ENCODE measurements at places on chromosomes 4 and X. TPM values are rescaled to one million over a fixed set of nuclear protein-coding genes. Genes with fewer than 3 reads are reported as not detected.
A peak's percentile ranks its signal among the peaks of the same experiment; 100 is the strongest.

GRCh38 chr4:26372525-26373172, 51.8 kb downstream of the RBPJ start:
- DNase-seq = peak; percentile 64

DNA sequence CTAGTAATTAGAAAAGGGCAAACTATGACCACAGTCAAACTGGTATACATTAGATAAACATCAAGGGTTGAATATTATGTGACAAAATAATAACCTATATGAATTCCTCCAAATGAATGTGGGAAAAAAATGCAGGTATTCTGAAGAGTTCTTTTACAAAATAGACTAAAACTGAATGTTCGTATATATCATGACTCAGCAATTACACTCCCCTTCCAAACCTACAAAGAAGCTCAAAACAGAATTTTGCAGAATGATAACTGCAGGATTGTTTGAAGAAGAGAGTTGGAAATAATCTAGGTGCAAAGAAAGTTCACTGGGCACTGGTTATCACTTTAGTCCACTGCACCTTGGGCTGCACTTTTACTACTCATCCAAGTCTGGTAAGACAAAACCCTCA, 134.1 kb downstream of the GABRG1 start:
- DNase-seq = no peak

DNA sequence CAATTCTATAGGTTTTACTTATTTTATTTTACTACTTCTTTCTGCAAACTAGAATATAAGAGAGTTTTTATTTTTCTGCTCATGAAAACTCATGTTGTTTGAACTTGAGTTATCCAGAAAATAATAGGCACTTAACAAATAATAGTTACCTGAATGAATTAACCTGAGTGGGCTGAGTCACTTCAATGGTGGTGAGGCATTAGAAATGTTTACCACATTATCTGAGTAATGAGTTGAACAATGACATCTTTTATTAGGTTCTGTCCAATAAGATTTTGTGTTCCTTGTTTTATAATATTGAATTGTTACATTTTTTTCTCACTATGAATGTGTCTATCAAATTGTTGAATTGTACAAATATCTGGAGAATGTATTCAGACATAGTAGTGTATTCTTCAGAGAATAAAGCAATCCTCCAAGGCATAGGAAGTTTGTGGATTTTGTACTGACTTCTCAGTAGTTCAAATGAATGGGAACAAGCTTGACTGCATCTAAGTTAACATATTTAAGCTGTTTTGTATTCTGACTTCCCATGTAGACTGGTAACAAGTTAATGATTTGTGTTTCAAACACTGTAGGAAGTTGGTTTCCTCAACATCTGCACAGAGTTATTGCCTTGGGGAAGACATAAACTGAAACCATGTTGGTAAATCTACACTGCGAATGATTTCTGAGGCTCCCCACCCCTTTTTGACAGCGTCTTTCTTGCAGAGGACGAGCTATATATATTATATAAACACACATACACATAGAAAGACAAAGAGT, 1808.9 kb upstream of the TENM3 start:
- DNase-seq = no peak

DNA sequence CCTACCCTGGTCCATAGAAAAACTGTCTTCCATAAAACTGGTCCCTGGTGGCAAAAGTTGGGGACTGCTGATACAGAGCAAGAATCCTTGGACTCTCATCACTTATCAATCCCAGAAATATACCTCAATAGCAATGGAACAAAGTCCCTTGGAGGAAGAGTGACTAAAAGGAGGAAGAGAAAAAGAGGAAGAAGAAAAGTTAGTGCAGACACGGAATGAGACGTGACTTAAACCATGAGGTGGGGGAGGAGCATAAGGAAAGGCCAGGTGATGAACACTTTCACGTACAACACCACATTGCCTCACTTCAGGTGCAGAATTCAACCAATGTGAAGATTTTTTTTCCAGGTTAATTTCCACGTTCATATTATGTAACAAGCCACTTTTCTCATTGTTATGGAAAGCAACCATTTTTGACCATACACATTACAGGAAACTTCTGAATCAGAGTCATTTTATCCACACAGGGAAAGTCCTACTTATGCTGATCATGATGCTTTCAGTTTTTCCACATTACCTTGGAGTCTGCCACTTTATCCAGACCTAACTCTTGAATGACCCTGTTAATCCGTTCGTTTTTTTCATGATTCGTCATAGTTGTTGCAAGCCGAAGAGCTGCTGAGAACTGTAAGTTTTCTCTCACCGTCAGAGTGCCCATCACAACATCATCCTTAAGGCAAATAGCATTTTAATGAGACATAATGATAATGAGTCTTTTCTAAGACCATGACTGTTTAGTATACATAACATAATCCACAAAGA, 27.7 kb downstream of the ABCG2 start:
- no peak for DNase-seq

The CFP gene
- polyA plus RNA-seq = 1.1 TPM

- no peak for DNase-seq
These were observed 36.3 kb downstream of the OPHN1 start for GRCh38 chrX:68396953-68397352.

DNA sequence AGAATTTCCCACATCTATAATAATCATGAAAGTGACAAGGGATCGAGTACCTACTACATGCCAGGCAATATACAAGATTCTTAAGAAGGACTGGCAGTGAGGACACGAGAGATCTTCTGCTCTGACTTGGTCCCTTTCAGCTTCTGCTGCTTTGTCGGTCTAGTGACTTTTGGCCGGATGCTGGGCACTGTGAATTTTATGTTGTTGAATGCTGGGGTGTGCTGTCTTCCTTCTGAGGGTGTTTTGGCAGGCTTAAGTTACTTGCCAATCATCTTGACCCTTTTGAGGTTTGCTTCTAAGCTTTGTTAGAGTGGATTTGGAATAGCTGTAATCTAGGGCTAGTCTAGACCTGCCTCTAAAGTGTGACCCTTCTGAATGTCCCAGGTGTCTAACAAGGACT, 23.5 kb downstream of the NAT8L start:
- no peak for DNase-seq

- peak; percentile 71 for DNase-seq
These were observed 4.3 kb upstream of the SLC26A1 start for GRCh38 chr4:997375-998071.

DNA sequence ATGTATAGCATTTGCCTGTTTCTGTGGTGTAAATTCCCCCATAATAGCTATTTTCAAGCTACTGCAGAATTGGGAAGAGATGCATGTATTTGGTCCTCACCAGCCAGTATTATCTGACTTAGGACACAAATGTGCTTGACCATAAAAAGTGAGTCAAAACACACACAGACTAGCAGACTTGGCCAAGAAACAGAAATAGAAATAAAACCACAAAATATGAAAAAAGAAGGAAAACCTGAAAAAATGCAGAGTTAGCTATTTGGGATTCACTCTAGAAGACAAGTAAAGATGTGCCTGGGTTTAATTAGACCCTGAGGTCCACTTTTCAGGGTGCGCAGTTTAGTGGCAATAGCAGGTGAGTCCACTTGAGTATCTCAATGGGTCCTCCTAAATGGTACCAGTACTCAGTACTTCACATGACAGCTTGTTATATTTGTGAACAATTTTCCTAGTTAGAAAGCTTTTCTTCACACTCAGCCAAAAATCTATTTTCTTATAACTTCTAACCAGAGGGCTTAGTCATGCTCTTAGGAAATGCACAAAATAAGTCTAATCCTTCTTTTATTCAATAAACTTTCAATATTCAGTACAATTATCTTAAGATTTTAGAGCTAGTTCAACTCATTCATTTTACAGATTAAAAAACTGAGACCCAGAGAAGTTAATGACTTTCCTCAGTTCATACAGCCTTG, 108.7 kb upstream of the JADE1 start:
- no peak for DNase-seq

GRCh38 chr4:150948710-150949109, 66.4 kb downstream of the LRBA start:
- no peak for DNase-seq

DNA sequence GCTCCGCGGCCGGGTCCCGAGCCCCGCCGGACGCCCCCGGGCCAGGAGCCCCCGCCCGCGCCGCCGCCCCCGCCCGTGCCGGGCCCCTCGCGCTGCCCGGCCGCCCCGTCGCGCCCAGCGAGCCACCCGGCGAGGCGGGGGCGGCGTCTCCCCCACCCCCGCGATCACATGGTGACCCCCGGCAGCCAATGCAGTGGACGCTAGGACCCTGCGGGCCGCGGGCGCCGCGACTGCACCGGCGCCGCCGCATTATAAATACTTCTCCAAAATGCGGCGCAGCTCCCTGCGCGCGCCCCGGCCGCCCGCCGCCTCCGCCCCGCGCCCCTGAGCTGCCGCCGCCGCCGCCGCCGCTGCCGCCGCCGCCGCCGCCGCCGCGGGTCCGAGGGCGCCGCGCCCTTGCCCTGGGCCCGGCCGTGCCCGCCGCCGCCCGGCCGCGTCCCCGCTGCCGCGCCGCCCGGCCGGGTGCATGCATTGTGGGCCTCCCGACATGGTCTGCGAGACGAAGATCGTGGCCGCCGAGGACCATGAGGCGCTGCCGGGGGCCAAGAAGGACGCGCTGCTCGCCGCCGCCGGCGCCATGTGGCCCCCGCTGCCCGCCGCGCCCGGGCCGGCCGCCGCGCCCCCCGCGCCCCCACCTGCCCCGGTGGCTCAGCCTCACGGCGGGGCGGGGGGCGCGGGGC, at the start of gene NAT8L:
TSS of gene NAT8L (plus strand) at position 282 of the 680 bp plus-strand sequence. CDS start at position 467, 185 bp downstream.
- DNase-seq = peak; percentile 93

- DNase-seq = no peak
These were observed 62.7 kb upstream of the PGM2 start for GRCh38 chr4:37763831-37764230.

The WDR45 gene
- polyA plus RNA-seq = 67.6 TPM

DNA sequence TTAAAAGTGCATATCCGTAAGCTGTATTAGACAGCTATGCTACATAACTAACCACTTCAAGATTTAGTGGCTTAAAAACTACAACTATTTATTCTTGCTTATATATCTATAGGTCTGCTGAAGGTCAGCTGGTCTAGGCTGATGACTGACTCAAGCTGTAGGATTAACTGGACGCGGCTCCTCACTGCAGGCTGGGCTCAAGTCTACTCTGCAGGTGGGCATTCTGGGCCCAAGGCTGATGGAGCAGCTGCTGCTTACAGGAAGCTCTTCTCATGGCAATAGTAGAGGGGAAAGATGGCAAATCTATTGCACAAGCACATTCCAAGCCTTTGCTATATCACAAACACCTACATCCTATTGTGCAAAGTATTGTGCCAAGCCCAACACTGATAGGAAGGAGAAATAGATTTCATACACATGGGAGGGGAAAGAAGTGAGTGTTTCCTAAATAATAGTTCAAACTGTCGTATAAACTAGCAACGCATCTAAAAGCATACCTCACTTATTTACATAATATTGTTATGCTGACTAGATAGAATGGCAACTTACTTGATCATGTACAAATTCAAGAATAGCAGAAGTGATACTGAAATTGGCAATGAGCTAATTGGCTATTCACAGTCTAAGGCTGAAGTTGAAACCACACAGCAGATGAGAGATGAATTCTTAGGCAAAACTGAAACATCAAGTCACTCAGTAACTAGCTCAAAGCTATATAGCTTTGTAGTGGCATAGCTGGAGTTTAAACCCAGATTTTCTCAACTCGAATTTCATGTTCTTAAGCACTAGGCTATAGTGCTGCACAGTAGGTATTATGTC, 263.8 kb downstream of the NKX6-1 start:
- no peak for DNase-seq

DNA sequence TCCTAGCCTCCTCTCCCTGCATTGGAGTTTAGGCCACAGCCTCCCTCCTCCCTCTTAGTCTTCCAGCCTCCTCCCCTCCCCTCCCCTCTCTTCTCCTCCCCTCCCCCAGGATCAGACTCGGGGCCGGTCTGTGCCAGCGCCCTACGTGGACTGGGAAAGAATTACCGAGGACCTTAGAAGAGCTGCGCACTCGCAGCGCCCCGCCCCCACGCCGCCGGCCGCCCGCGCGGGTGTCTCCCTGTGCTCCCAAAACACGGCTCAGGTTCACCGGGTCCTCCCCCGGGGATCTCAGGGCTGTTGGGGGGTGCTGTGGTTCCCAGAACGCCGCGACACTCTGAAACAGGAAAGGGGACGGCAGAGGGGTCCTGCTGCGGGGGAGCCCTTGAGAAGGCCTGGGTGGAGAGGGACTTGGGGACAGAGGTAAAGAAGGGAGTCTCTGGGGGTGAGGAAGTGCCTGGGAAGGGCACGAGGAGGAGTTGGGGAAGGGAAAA, 122.3 kb upstream of the TBL1X start:
- peak; percentile 89 for DNase-seq

- DNase-seq = no peak
These were observed 14.2 kb downstream of the ATOH1 start for GRCh38 chr4:93842601-93843252.

DNA sequence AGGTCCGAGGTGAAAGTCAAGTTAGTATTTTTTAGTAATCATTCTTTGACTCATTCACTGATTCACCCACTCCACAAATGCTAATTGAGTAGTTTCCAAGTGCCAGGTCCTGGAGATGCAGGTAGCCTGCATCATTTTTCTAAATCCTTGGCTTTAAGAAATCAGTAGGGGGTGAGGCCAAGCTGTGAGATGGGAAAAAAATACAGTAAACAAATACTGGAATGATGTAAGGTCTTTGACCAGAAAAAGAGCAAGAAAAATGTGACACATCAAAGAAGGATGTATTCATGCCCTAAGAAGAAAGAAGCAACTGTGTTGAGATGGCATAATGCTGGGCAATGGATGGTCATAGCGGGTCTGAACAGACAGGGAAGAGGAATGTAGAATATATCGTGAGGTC, 1386.6 kb downstream of the PCDH7 start:
- no peak for DNase-seq

The CENPVL1 gene
- polyA plus RNA-seq = not detected

The EXOC1L gene
- not detected for polyA plus RNA-seq

- no peak for DNase-seq
These were observed 409.5 kb upstream of the ADGRL3 start for GRCh38 chr4:60790608-60791007.

DNA sequence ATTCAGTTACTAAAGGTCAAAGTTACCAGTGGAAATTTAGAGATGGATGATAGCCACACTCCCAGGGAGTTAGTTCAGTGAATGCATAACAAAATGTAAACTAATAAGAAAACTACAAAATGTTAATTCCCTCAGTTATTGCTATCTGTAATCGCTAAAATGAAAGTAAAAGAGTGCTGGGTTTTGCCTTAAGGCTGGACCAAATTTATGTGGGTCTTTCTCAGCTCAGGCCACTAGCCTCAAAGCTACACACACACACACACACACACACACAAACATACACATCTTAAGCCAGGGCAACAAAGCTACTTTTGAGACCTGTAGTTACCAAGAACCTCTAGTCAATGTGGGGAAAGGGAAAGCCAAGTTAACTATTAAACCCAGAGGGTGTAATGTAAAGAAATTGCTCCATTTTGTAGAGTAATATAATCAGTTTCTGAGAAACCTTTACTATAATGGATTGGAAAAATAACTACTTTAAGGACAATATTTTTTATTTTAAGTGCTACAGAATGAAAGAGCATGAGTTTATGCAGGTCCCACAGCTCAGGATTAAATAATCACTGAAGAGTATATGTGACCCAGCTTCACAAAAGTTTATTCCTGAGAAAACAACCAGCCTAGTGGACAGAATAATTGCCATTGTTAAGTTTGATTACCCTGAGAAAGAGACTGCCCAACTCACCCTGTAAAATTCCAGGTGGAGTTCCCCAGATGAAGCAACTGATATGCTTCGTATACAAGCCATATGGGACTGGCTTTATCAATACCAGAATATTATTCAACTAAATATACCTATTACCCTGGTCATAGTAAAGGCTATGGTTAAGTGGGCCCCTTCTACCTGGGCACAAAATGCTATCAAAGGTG, 8.9 kb upstream of the UGT2A3 start:
- no peak for DNase-seq

The GLRA2 gene
- polyA plus RNA-seq = 0.27 TPM

The SLC6A14 gene
- polyA plus RNA-seq = not detected

GRCh38 chr4:110137829-110138228, 60.6 kb downstream of the ELOVL6 start:
- DNase-seq = no peak
